IPS-NIHi11 (cell line): ENCODE measurements at places on chromosomes 11 and 22.
A peak's percentile ranks its signal among the peaks of the same experiment; 100 is the strongest.

DNA sequence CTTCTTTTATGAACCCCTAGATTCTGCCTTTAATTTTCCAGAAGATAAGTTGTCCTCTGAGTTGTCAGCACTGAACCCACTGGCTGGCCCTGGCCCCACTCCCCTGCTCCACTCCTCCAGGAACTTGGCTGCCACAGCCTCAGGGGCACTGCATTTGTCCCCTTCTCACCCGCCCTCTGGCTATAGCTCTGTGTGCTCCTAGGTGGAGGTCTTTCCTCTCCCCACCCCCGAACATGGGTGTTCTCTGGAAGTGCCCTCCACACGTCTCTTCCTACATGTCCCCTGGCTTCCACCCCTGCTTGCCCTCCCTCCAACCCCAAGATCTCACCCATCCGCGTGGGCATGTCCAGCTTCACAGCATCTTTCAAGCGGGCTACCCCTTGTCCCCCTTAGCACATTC lies 137.7 kb upstream of the TEAD1 start:
- no peak for DNase-seq

- DNase-seq = peak; percentile 95
Observed at GRCh38 chr11:65204646-65205601, 23.2 kb downstream of the CAPN1 start.

DNA sequence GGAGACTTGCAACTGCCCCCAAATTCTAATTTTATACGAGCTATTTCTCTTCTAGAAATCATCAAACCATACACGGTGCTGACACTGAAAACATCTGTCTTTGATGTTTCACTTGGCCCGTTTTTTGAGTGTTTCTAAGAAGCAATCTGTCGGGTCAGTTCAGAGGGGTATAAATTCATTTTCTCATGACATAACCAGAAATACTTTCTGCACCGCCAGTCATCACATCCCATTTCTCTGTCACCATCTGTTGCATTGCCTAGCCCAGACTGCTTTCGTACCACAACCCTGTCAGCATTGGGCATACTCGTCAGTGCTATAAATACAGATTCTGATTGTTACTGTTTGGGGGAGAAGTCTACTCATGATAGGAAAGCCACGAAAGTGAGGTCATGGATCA lies 63.1 kb upstream of the CCDC90B start:
- DNase-seq = no peak

DNA sequence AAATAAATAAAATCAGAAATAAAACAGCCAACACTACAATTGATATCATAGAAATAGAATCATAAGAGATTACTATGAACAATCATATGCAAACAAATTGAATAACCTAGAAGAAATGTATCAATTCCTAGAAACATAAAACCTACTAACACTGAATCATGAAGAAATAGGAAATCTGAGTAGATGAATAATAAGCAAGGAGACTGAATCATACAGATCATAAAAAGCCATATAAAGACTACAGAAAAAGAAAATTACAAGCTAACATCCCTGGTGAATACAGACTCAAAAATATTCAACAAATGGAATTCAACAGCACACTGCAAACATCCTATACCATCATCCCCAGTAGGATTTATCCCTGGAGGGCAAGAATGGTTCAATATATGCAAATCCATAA lies 135.6 kb downstream of the SBF2 start:
- DNase-seq = no peak

- DNase-seq = no peak
Observed at GRCh38 chr11:94183251-94183885, 54.7 kb downstream of the PANX1 start.

GRCh38 chr22:50176850-50177536 lies 6.5 kb downstream of the PANX2 start:
- no peak for DNase-seq

DNA sequence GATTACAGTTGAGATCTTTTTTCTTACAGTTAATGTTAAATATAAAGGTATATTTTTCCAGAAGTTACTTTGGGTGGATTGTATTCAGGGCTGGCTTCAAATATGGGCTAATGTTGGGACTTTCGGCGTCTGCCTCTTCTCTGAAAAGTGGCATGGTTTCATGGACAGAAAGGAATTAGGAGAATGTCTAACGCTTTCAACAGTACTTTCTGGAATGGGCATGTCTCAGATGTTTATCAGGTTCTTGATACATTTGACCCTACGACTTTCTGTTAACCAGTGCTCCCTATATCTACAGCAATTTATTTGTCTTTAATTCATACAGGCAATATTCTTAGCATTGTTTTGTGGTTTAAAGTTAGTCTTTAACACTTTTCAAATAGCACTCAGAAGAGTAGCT lies 33.7 kb downstream of the ZC3H12C start:
- DNase-seq = no peak

GRCh38 chr11:109040303-109040702 lies 375.4 kb downstream of the DDX10 start:
- peak; percentile 52 for DNase-seq

GRCh38 chr11:3105791-3106735 lies 48.8 kb upstream of the CARS1 start:
- DNase-seq = peak; percentile 19

DNA sequence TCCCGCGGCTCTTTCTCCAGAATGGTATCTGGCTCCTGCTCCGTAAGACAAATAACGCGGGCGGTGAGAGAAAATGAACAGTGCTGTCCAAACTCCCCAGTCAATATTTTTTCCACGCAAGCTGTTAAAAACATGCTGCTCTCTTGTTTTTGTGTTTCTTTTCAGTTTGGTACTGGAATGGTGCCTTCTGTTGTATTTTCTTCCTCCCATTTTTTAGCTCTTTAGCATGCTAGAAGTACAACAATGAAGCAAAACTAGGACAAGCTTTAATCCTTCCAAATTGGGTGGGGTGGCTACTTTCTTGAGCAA lies 599 bp upstream of the PPP2R1B start:
- DNase-seq = no peak

- no peak for DNase-seq
Observed at GRCh38 chr22:25629613-25630012, 65.1 kb downstream of the GRK3 start.

DNA sequence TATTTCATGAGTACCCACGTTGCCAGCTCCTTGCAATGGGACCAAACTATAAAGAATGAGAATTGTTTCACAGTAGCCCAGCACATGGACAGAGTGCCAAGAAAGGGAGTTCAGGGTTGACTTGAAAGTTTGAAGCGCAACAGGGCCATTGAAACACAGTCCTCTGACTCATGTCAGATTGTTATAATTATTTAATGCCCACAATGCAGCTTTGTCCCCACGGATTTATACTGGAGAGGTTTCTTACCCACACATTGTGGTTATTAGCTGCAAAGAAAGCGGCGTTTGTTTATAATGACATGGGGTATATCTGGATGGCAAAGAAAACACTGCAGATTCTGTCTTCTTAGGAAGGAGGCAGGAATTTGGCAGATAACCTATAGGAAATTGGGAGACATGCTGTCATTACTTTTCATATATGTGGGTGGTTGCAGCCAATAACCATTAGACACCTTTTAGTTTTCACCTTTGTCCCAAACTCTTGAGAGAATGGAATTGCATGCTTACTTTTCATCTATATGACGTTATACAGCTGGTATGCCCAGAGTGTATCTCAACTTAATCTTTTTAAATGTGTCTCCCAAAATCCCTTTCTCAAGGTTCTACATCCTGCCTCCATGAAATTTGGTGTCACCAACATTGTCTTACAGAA lies 143.6 kb downstream of the TEAD1 start:
- no peak for DNase-seq

- DNase-seq = no peak
Observed at GRCh38 chr11:72985645-72986044, 156.5 kb downstream of the FCHSD2 start.

GRCh38 chr11:104799251-104799650 lies 99.0 kb downstream of the CASP12 start:
- no peak for DNase-seq

GRCh38 chr11:81897639-81898038 lies 836.0 kb downstream of the FAM181B start:
- DNase-seq = no peak

- no peak for DNase-seq
Observed at GRCh38 chr22:45678961-45679912, 7.6 kb downstream of the ATXN10 start.

GRCh38 chr22:46596032-46596441 lies 24.1 kb upstream of the GRAMD4 start:
- DNase-seq = no peak

DNA sequence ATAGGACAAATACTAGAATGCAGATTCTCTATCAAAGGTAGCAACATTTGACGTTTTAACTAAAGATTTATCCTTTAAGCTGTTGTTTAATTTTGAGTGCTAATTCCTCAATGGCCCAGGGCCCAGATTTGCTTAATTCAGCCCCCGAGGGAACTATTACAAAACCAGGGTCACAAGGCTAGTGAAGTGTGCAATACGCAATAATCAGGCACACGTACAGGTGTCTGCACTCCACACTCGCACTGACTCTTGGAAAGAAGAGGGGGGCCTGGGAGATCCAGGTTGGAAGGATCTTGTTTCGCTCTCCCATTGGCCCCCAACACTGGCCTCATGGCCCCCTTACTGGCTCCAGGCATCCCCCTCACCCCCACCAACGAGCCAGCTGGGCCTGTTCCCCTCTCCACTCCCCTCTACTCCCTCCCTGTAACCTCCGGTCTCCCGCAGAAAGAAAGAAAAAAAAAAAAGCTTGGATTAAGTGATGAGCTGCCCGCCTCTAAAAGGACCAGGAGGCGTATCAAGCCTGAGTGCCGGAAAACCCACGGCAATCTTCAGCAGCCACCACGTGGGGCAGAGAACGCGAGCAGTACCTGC lies 2.2 kb upstream of the KIRREL3 start:
- no peak for DNase-seq

GRCh38 chr11:66904981-66905521 lies 48.2 kb downstream of the LRFN4 start:
- peak; percentile 14 for DNase-seq
